ENCODE measurements at places on chromosomes 1 and 21.

DNA sequence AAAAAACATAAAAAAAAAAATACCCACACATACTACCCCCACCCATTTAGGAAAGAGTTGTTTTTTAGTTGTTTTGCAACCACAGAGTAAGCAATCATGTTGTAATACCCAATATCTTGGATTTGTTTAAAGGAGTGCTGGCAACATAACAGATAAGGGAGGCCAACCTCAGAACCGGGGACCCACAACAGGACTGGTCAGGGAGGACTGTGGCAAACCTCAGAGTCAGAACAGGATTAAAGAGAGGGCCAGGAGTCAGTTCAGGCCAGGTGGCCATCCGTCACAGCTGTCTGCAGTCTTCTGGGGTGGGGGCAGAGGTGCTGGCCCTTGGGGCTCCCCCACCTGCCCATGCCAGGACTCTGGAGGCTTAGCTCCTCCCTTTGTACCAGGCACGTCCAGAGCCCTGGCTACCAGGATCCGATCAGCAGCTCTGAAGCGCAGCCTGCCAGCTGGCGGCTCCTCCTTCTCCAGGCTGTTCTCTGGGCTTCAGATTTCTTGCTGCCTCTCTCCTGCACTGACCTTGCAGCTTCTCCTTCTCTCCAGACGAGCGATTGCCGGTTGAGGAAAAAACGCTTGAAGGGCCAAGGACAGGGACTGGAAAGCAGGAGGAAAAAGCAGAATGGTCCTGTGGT, 7.9 kb downstream of the H6PD start:
- no peak for DNase-seq

DNA sequence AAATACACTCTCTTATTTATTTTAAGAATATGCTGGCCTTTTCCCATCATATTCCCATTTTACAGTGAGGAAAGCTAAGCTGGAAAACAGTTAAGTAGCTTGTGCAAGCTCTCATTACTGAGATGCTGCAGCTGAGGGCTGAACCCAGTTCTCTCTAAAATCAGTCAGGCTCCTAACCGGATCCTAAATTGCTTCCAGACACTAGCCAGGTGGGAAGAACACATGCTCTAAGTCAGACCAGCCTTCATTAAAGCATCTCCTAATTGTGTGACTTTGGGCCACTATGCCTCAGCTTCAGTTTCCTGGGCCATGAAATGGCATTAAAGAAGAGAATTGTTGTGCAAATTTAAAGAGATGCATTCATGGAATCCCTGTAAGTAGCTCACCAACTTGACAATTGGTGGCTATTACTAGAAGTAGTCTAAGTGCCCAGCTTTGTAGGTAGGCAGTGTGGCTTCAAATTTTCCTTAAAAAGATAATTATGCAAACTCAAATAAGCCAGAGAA, 228.4 kb downstream of the DAB1 start:
- DNase-seq: no peak

DNA sequence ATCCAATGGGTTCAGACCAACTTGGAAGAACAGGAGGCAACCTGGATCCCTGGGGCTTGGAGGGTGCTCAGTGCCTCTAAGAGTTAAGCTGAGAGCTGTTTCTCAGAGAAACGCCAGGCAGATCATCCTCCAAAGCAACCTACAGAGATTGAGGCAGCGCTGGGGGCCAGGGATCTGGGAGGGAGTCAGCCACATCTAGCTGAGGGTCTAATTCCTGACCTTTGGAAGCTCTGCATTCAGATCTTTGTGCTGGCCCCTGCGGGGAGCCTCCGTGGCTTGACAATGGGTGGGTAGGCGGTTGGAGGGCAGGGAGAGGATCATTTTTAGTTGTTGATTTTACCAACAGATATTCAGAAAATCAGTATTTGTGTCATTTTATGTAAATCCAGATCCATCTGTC, 79.3 kb downstream of the DDX20 start:
- no peak for DNase-seq

- DNase-seq: no peak
Measured at GRCh38 chr1:16092097-16092922, 18.9 kb upstream of the FAM131C start.

- no peak for DNase-seq
Measured at GRCh38 chr1:78825561-78825960, 175.9 kb downstream of the IFI44 start.

- no peak for DNase-seq
Measured at GRCh38 chr21:46151989-46152926, 3.1 kb downstream of the FTCD start.

DNA sequence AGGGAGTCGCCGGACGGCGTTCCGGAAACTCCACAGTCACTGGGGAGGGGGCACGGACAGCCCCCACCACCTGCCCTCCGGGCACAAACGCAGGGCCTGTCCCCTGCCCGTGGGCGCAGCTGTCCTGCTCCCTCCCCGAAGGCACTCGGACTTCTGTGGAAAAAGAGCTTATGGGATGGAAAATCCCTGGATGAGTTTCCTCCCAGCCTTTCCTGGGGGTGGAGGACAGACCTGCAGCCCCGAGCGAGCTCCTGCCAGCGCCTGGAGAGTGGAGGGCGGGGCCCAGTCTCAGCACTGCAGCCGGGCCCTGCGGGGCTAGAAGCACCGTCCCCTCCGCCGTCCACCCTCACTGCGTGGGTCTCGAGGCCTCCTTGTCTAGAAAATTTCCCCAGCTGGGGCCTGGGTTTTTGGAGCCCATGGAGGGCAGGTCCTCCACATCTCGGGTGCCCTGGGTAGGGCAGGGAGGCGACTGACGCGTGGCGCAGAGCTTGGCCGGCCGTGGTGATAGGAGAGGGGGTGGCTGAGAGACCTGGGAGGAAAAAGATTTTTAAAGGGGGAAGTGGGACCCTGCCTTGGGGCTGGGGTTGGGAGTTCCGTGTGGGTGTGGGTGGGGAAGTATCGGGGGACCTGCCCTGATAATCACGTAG, 6.4 kb upstream of the COL6A1 start:
- no peak for DNase-seq

DNA sequence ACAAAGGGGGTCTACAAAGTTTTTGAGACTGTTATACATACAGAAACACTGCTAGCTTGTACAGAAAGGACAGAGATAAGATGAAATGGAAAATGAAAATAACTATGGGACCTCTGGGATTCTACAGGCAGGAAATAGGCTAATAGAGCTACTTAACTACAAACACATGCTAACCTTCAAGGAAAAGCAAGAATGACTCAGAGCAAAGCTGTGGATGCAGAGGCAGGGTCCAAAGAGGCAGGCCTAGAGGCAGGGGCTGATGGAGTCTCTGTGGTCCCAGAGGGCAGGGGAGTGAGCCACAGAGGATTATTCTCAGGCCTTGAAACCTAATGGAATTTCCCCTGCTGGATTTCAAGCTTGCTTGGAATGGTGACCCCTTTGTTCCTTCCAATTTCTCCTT, 18.7 kb upstream of the GOLT1A start:
- DNase-seq: no peak

DNA sequence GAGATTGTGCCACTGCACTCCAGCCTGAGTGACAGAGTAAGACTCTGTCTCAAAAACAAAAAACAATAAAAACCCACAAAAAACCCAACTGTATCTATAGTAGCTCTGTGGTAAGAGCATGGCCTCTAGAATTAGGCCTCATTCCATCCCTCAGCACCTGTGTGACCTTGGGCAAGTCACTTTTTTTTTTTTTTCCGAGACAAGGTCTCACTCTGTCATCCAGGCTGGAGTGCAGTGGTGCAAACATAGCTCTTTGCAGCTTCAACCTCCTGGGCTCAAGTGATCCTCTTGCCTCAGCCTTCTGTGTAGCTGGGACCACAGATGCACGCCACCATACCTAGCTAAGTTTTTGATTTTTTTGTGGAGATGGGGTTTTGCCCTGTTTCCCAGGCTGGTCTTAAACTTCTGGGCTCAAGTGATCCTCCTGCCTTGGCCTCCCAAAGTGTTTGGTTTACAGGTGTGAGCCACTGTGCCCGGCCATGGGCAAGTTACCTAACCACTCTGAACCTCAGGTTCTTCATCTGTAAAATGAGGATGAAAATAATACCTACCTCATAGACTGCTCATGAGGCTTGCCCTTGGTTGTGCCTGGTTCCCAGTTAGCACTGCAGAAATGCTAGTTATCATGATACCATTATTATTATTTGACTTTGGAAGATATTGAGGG, 15.3 kb upstream of the MYOM3 start:
- no peak for DNase-seq

DNA sequence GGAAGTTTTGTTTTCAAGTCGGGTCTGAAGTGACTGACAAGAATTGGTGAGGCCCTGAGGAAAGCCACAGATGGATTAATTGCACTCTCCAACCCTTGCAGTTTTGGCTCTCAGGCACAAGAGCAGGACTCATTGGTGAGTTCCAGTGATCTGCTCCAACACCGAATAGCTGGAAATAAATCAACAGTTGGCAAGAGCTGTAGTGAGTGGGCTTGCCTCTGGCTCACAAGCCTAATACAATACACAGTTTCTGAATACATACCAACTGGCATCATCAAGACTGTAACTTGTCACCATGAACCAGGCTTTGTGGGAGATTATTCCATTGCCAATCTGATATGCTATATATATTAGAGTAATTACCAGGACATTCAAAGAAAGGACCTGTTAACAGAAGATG, 131.6 kb downstream of the GRIK1 start:
- DNase-seq: no peak

GRCh38 chr1:15573477-15573876, 11.4 kb downstream of the AGMAT start:
- no peak for DNase-seq

- DNase-seq: no peak
Measured at GRCh38 chr1:181812208-181812607, 249.3 kb downstream of the ZNF648 start.

DNA sequence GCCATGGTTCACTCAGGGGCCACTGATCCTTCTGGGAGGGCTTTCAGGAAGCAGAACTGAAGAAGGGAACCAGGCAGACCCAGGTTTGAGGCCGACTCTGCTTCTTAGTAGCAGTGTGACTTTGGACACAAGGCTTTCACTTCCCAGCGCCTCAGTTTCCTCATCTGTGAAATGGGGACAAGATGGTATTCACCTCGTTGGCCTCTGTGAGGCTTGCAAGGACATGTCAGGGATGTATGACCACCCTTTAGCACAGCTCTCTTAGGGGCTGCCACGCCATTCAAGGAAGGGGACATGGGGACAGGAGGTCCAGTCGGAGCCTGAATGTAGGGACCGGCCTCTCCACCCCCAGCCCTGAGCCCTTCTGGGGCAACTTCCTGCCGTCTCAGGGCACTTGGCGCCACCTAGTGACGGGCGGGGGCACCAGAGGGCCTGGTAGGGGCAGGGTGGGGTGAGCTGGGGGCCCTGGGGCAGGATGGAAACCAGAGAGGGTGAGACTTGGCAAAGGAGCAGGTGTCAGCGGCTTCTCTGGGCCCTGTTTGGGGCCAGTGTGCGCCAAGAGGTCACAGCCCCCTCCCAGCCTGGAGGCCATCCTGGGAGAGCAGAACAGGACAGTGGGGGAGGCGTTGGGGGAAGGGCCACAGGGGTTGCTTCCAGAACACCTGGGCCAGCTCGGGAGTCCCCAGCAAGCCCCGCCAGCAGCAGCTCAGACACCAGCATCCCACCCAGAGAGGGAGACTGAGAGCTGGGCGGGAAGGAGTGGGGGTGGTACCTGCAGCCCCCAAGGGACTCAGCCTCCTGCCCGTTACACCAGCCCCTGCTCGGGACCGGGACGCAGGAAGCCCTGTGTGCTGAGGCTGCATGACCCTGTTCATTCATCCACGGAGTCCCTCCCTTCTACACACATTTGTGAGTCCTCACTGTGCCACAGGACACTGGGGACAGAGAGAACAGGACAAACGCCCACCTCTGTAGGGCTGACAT, 102.5 kb upstream of the TARDBP start:
- DNase-seq: no peak

GRCh38 chr1:63917571-63918417, 144.0 kb downstream of the ROR1 start:
- no peak for DNase-seq

DNA sequence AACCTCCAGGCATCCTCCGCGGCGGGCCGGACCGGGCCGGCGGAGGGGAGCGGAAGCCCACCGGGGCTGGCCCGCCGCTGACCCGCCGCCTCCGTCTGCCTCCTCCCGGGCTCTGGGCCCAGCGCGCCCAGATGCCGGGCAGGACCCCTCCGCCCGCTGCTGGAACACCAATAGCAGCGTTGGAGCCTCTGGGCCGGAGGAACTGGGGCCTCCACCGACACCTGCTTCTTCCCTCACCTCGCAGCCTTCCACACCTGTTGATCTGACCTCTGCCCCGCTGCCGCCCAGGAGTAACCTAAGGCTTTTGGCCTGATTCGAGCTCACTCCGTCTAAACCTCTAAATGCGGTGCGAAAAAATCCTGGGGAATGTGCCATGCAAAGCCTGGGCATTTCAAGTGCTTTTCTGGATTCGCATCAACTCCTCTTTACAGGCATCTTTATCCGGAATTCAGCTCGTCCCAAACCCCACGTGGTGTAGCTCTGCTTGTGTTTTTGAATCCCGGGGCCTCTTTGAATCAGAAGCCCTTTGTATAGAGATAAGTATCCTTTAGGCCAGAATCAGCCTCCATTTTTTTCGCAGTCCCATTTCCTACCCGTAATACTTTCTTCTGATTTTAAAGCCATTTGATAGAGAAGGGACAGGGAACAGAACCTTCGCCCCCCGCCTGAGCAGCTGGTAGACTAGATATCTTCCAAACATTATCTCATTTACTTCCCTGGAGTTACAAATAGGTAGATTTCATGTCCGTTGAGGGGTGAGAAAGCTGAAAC, 680 bp upstream of the CNN3 start:
- DNase-seq: no peak

DNA sequence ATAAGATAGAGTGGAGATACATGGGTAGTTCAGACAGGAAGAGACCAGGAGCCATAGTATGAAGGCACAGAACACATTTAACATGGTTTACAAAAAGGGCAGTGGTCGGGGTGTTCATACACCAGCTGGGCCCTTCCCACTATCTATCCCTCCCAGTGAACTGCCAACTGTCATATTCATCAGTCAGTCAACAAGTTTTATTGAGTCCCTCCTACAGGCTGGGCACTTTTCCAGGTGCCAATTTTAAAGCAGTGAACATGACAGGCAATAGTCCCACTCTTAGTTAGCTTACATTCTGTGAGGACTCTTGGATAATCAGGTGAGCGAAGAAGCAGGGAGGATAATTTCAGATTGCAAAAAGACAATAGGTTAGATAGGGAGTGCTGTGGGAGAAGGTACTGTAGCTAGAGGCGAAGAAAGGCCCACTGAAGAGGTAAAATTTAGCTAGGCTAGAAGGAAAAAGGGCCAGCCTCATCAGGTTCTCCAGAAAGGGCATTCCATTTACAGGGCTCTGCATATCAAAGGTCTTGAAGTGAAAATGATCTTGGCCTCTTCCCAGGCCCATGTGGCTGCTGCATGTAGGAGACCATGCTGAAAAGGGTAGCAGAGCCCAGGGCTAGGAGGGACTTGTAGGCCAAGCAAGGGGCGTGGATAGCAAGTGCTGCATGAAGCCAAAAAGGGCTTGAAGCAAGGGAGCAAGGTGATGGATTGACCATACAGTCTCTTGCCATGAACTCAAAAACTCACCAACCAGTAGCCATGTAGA, 274.7 kb upstream of the SNX7 start:
- DNase-seq: no peak

GRCh38 chr1:24828887-24829192, 83.6 kb downstream of the CLIC4 start:
- peak; percentile 97 for DNase-seq

Data from NCI-H1436 treated with DMSO at 0.1 percent for 48 hours (cell line).